Activated CD4-positive, CD25-positive, alpha-beta regulatory T cell treated with anti-CD3 and anti-CD28 coated beads, Interleukin-2, amount 50 U/mL, for 16 hours (primary cell): ENCODE measurements at places on chromosomes 11 and 22.

GRCh38 chr22:37303821-37304274, 21.5 kb downstream of the CYTH4 start:
- DNase-seq: peak; percentile 35

GRCh38 chr11:86625544-86625943, 46.9 kb downstream of the ME3 start:
- no peak for DNase-seq

- no peak for DNase-seq
These were observed 94.2 kb upstream of the RTL6 start for GRCh38 chr22:44592126-44592823.

- no peak for DNase-seq
These were observed 10.7 kb downstream of the DENND5A start for GRCh38 chr11:9254416-9254815.

- no peak for DNase-seq
These were observed 68.7 kb upstream of the NECTIN1 start for GRCh38 chr11:119797736-119798135.

- DNase-seq: no peak
These were observed 195.5 kb downstream of the EFCAB6 start for GRCh38 chr22:43616645-43617044.

- no peak for DNase-seq
These were observed 36.6 kb upstream of the NCR3LG1 start for GRCh38 chr11:17314904-17315426.
